SW 1271 (cell line): ENCODE measurements at places on chromosomes 1 and 21.
A peak's percentile ranks its signal among the peaks of the same experiment; 100 is the strongest.

DNA sequence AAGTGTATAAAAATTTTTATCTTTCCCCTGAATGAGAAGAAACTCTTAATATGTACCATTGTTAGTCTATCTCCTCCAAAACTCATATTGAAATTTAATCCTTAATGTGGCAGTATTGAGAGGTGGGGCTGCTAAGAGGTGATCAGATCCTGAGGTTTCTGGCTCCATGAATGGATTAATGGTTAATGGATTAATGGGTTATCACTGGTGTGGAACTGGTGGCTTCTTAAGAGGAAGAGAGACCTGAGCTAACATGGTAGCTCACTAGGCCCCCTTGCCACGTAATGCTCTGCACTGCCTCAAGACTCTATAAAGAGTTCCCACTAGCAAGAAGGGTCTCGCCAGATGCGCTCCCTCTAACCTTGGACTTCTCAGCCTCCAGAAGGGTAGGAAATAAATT is 70.6 kb upstream of the ZBTB18 start:
- DNase-seq, result no peak

- no peak for DNase-seq
These were observed 42.0 kb downstream of the NIBAN1 start for GRCh38 chr1:184932319-184932718.

GRCh38 chr1:14909920-14910460 is 243.6 kb upstream of the TMEM51 start:
- no peak for DNase-seq

- no peak for DNase-seq
These were observed 475.4 kb downstream of the PTBP2 start for GRCh38 chr1:97196825-97197516.

GRCh38 chr1:3359351-3359750 is 95.1 kb upstream of the ARHGEF16 start:
- no peak for DNase-seq

GRCh38 chr1:73899311-73899710 is 298.7 kb downstream of the LRRIQ3 start:
- DNase-seq, result no peak

- no peak for DNase-seq
These were observed 36.6 kb downstream of the RUNX3 start for GRCh38 chr1:24893431-24893830.

DNA sequence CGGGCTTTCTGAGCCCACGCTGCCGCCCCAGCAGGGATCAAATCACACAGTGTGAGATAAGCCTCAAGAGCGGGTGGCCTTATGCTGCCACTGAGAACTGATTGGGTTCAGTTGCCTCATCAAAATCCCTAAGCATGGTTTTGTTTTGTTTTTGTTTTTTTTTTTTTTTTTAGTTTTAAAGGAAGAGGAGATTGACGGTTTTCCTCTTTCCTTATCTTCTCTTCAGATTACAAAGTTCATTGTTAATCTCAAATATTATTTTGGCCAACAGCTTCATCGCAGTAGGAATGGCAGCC is 651 bp downstream of the COA6 start:
- DNase-seq, result no peak

DNA sequence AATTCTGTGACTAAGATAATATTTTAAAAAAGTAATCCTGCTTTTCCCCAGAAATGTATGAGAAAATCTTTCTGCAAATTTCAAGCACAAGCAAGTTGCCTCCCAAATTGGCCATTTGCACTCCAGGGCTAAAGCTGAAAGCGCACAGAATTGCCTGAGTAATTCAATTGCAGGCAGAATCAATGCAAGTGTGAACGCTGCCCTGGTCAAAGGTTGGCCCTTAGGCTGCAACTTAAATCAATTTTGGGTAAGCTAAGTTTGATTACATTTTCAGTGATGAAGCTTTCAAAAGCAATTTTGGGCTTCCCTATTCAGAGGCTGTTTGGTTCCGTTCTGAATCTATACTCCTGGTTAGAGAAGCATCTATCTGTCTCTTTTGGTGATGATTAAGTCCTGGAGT is 501.8 kb upstream of the ZRANB2 start:
- DNase-seq, result no peak

DNA sequence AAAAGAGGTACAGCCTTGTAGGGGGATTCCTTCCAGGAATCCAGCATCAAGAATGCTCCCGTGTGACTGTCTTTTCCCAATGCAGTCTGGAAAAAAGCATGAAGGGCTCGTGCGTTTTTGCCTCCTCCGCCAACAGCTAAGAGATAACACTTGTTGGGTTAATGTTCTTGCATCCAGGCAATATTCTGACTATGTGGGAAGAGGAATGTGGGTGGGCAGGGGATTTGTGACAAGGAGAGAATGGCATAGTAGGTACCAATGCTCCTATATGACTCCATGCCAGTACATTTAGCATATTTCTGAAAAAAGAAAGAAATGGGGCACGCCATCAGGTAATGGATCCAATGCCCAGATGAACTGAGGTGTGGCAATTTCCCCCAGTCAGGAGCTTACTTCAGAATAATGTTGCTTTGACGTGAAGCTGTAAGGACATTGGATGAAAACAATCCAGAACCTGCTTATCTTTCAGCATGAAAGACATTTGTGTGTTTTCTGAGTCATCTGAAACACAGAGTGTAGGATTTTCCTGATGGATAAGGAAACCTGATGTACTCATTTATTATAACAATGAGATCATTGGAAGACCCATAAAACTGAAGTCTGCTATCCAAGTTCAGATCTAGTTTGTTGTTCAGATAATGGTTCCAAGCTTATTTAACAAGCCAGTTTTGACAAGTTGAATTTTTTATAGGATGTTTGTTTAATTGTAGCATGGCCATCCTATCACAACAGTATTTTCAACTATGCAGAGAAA is 105.5 kb downstream of the LYPLAL1 start:
- no peak for DNase-seq

DNA sequence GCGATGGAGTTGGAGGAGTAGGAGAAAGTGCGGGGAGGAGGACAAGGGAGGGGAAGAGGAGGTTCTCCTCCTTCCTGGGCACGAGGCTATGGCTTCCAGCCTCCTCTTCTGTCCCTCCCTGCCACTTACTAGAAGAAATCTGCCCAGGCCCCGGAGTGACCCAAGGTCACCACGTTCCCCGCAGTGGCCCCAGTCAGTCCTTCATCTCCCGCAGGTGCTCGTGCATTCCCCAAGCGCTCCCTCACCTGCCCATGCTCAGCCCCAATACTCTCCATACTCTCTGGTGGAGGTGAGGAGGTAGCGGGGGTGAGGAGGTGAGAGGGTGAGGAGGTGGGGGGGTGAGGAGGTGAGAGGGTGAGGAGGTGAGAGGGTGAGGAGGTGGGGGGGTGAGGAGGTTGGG is 85.4 kb downstream of the CCDC185 start:
- DNase-seq, result no peak

- DNase-seq, result no peak
These were observed 133.3 kb downstream of the XPR1 start for GRCh38 chr1:180765151-180765550.

- no peak for DNase-seq
These were observed 37.7 kb upstream of the LRP8 start for GRCh38 chr1:53365437-53366063.

DNA sequence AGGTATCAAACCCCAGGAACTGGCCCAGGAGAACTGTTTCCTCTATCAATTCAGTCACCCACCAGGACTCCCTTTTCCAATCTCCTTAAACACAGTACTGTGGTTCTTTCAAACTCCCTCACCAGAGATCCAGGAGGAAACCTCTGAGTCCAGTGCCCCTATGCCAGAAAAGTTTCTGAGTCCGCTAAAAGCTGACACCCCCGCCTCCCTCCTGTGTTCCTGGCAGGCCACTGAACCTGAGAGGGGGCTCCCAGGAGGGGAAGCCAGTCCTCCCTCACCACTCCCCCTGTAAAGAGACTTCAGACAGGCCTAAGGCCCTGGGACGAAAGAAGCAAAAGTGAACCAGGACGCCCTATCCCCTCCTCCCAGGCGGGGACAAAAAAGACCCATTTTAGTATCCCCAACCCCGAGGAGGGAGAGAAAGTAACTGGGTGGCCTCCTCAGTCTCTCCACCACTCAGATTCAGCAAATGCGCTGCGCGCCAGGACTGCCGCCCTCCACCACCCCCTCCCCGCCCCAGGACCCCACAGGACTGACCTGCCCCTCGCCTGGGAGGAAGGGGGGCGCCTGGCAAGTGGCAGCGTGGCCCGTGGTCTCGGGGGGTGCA is 624 bp downstream of the SLC41A1 start:
- DNase-seq, result peak; percentile 1

DNA sequence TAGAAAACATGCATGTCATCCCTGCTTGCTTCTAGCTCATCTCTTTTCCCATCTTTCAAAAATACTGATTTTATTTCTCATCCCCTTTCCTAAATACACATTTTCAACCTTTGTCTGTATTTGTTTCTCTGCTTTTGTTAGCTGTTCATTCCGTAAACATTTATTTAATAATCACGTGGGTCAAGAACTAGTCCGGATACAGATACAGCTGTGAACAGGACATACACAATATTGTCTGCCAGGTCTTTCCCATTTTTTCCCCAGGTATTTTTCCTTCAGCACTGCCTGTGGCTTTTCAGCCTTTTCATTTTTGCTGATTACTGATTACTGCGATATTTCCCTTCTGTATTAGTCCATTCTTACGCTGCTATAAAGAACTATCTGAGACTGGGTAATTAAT is 5.7 kb downstream of the PER3 start:
- no peak for DNase-seq

GRCh38 chr1:177945943-177946650 is 23.8 kb downstream of the SEC16B start:
- DNase-seq, result peak; percentile 26

DNA sequence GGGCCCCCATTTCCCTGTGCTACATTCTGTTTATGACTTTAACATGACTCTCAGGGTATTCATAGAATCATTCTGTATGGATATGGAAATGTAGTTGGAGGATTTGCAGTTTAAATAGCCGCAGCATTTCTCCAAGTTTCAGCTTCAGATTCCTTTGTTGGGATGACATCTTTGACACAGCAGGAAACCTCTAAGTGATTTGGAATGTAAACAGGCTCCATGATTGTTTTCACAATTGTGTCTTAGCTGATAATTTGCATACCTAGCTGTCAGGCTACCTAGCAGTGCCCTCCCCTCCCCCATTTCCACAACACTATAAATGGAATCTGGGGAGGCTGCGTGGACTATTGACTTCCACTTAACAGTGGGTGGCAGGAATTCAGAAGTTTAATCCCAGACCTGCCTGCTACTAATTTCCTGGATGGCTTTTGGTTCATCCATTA is 290.2 kb downstream of the HLX start:
- no peak for DNase-seq

DNA sequence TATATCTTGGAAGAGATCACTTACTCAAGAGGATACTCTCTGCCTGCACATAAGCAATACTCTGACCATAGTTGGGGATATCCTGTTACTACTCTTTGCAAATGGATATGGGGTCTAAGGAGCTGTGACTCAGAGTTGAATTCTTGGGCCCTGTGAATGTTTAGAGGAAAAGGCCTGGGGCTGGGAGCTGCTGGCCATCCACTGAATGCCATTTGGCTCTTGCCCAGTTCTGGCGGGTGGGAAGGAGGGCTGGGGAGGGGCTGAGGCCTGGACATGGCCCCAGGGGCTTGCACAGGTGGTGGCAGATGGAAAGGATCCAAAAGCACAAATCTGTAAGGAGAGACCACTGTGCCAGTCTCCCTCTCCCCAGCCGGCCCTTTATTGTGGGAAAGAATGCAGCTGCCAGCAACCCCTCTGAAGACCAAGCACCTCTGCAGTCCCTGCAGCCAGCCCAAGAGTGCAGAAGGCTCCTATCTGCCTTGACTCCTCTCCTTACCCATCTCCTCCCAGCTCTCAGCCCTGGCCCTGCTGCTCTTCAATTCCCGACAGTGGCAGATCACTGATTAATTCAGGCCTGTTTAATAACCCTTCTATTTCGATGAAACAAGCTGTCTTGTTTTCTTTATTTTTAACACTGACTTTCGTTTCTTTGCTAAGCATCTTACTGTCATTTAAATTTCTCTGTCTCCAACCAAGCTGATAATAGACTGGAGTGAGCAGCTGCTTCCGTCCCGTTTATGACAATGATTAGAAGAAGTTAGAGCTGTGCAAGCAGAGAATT is 12.1 kb downstream of the PLXNA2 start:
- no peak for DNase-seq

- no peak for DNase-seq
These were observed 122.7 kb downstream of the KCNN3 start for GRCh38 chr1:154747380-154747739.

- DNase-seq, result no peak
These were observed 35.5 kb downstream of the MRAP start for GRCh38 chr21:32333953-32334673.

GRCh38 chr1:94383966-94384408 is 34.2 kb upstream of the ABCD3 start:
- DNase-seq, result no peak

DNA sequence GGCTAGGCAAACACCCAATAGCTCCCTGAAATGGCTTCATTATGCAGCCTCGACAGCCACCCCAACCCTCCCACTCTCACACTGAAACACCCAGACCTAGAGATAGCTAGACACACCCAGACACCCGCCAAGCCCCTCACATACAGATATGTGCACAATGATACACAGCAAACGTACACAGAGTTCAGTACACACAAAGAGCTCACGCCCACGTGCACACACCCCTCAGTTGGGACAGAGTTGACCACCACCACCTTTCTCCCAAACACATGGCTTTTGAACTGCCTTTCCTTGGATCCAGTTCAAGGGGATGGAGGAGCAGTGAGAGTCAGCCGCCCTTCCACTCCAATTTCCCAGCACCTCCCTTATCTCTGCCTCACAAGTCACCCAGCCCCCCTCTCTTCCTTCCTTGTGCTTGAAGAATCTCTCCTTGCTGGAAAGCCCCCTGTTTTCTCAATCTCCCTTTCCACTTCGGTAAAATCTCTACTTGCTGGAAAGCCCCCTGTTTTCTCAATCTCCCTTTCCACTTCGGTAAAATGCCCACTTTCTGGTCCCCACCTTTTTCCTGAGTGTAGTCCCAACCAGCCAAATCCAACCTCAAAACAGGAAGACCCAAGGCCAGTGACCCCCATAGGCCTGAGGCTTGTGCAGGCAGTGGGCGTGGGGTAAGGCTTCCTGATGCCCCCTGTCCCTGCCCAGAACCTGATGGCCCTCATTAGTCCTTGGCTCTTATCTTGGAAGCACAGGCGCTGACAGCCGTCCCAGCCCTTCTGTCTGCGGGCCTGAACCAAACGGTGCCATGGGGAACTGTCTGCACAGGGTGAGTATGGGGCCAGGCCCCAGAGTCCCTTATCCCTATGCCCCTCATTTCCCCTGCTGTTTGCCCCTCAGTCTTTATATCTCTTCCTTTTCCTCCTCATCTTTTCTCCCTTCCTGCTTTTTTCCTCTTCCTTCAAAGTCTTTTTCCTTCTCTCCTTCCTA is at the start of gene ACKR1:
TSS of gene ACKR1 (plus strand) at position 715 of the 981 bp plus-strand sequence. CDS start at position 800, 85 bp downstream.
- DNase-seq, result no peak

GRCh38 chr21:45322231-45322959 is 34.7 kb upstream of the POFUT2 start:
- no peak for DNase-seq

DNA sequence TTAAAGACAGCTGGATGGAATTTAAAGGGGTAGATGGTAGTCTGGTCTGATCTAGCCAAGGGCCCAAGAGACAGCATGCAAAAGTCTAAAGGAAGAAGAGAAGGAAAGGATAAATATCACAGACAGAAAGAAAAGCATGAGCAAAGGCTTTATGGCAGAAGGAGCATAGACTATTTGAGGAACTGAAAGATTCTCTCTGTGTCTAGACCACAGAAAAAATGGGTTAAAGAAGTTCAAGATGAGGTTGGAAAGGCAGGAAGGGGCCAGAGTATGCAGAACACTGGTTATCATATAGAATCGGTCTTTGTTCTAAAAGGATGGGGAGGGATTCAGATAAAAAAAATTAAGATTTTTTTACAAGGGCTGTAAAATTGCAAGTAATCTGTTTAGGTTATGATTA is 136.8 kb upstream of the SGIP1 start:
- no peak for DNase-seq
